ENCODE measurements at places on chromosomes 3 and 15.

DNA sequence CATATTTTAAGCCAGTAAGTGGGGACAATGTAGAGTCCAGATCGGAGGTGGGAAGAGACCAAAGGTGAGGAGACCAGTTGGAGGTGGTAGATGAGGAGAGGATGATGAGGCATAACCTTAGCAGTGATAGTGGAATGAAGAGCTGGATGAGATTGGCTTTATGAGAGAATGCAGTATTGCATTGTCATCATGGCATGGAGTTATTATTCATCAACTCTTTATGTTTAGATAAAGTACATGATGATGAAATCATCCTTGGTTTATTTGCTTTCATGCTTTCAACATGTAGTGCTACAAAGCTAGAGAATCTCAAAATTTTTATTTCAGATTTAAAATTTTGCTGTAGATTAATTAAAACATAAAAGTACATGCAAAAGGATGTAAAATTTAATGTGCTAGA, 64.0 kb downstream of the PPM1L start:
- ATAC-seq: no peak

GRCh38 chr3:187942658-187943241, 197.5 kb upstream of the BCL6 start:
- no peak for ATAC-seq

DNA sequence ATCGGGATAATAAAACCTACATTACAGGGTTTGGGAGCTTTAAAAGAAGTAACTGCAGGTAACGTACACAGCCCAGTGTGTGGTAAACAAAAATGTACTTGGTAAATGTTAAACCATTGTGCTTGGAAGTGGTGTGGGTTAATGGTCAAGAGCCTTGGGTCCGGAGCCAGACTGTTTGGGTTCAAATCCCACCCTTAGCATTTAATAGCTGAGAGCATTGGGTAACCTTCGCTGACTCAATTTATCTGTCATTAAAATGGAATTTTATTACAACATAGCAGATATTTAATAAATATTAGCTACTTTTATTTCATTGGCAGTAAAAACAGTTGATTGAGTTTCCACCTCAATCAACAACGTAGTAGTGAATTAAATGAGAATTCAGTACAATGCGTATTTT, 1.5 kb downstream of the FSTL1 start:
- ATAC-seq: no peak

- ATAC-seq: no peak
These were observed 34.6 kb upstream of the CMSS1 start for GRCh38 chr3:99783011-99783573.

GRCh38 chr15:92452143-92452542, 58.5 kb downstream of the ST8SIA2 start:
- ATAC-seq: no peak

DNA sequence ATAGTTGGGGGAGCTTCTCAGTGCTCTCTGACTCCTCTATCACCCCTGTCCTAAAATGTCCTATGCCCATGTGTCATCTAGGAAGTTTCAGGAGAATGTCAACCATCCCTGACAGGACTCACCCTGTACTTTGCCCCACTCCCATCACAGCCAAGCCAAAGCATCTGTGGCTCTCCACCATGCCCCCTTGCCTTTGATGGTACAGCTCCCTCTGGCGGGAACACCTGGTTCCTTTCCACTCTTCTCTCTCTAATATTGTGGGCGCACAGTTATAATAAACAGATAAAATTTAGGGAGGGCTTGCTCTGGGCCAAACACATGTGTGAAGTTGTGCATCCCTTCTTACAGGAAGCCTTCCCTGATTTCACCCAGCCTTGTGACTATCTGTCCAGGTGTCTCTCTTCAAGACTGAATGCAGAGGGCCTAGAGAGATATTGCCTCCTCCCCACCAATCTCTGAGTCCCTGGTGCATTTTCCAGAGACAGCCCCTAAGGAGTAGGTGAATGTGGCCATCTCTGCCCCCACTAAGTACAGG, 62.8 kb downstream of the ISG20 start:
- peak; percentile 37 for ATAC-seq

GRCh38 chr15:100853676-100854440, 25.8 kb upstream of the ALDH1A3 start:
- ATAC-seq: no peak

DNA sequence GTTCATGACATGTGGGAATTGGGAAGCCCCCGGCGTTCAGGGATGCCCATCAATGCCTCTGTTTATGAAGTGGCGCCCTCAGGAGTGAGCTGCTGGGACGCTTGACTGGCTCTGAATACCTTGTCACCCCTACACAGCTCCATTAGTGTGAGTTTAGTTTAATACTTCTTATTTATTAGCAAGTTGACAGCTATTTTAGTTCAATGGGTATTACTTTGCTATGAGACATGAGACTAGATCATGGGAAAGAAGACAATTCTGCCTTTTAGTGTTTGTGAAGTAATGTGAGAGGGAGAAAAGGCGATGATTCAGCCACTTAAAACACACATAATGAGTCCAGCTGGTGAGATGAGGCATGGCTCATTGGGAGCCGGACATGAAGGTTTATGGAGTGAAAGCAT, 678.5 kb downstream of the NR2F2 start:
- ATAC-seq: peak; percentile 94

DNA sequence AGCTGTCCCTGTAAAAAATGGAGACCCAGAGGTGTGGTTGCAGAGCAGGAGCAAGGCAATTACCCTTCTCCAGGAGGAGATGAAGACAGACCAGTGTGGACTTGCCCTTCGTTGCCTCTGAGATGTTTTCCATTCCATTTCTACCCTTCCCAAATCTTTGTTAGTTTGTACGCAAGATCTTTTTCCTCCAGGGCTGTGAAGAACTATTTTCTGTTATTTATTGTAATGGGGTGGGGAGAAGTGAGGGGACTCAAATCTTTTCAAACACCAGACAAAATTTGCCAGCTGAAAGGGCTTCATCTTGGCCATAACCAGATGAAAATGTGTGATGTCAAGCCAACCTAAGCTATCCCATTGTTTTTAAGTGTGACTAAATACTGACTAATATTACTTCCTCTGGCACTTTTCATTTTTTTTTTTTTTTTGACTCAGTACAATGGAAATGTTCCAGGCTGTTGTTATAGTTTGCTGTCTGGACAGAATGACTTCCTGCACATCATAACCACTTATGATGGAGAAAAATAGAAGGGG, 271.3 kb upstream of the TPRG1 start:
- ATAC-seq: no peak

DNA sequence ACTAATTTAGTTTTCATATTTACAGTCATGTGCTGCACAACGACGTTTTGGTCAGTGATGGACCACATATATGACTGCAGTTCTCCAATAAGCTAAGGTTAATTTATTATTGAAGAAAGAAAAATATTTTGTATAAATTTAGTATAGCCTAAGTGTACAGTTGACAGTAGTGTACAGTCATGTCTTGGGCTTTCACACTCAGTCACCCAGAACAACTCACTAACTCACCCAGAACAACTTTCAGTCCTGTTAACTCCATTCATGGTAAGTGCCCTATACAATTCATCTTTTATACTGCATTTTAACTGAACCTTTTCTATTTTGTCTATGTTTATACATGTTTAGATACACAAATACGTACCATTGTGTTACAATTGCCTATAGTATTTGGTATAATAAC, 3.8 kb upstream of the GABRR3 start:
- ATAC-seq: no peak

DNA sequence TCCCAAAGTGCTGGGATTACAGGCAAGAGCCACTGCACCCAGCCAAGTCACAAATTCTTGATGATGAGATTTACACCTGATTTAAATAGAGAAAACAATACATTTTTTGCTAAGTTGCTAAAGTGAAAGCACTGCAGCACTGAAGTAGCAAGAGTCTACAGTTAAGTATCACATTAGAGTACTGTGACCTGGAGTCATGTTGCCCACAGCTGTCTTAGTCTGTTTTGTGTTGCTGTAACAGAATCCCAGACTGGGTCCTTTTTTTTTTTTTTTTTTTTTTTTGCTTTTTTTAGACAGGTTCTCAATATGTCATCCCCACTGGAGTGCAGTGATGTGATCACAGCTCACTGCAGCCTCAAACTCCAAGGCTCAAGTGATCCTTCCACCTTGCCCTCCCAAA, 23.2 kb upstream of the GNB4 start:
- ATAC-seq: no peak

DNA sequence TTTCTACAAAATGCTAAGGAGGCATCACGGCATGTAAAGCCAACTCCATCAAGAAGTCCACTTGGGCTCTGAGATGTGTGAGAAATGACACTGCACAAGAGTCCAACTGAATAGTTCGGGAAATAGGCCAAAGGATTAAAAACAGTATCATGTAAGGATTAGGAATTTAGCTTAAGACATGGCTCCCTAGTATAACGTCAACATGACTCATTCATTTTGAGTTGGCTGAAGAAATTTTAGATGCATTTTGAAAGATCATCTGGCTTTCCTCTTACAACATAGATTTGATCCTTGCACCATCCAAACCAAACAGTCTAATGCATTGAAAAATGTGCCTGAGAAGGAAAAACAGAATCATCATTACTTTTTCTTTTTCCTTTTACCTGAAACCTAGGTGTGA, 109.3 kb upstream of the MME start:
- ATAC-seq: no peak

DNA sequence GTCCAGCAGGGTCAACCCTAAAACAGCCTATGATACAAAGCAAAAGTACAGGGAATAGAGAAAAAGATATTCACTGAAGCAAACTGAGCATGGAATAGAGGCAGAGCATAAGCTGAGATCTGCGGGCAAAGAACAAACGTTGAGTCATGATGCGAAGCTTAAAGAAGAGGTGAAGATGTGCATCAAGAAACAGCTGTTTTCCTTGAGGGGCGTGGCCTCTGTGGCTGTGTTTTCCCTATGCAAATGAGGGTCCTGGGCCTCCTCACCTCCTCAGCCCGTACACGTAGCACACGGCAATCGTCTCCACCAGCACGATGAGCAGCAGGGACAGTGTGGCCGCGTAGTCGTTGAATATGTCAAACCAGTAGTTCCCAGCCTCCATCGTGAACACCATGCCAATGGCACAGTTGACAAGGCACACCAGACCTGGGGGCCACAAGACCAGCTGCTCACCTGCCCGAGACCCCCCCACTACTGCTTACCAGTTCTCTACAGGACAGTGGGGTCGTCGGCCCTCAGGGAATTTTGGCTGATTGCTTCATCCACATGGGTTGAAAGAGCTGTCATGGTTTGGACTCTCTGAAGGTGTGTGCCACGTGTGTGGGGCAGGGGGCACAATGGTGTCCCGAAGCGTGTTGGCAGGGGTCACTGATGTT, 33.6 kb downstream of the SLC6A20 start:
- no peak for ATAC-seq

DNA sequence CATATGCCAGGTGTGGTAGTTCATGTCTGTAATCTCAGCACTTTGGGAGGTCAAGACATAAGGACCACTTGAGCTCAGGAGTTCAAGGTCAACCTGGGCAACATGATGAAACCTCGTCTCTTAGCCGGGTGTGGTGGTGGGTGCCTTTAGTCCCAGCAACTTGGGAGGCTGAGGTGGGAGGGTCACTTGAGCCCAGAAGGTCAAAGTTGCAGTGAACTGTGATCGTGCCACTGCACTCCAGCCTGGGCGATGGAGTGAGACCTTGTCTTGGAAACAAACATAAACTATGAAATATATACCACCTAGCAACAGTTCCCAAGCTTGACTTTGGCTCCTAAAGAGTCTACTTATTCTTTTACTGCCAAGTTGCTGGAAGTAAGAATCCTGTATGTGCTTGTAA, 30.9 kb downstream of the UBE3A start:
- peak; percentile 79 for ATAC-seq

GRCh38 chr3:12465836-12466225, 18.4 kb upstream of the TSEN2 start:
- no peak for ATAC-seq

DNA sequence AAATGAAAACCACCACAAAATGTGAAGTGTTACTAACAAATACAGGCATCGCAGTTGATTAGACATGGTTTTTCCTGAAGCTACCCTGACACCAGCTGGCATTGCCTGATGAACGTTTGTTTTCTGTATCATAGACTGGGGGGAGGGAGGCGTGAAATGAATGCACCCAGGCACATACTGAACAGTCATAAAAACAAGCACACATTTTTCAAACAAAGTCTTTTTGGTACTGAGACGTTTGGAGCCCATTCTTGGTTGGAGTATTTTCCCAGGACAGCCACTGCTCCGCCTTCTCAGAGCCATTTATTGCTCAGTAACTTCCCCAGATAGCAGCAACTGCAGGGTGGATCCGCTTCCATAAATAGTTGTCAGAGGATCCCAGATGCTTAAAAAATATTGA, 52.4 kb downstream of the KLF13 start:
- ATAC-seq: no peak

GRCh38 chr15:92116330-92116729, 262.8 kb downstream of the SLCO3A1 start:
- no peak for ATAC-seq

- ATAC-seq: no peak
These were observed 9.0 kb upstream of the PIK3R4 start for GRCh38 chr3:130755666-130756065.

DNA sequence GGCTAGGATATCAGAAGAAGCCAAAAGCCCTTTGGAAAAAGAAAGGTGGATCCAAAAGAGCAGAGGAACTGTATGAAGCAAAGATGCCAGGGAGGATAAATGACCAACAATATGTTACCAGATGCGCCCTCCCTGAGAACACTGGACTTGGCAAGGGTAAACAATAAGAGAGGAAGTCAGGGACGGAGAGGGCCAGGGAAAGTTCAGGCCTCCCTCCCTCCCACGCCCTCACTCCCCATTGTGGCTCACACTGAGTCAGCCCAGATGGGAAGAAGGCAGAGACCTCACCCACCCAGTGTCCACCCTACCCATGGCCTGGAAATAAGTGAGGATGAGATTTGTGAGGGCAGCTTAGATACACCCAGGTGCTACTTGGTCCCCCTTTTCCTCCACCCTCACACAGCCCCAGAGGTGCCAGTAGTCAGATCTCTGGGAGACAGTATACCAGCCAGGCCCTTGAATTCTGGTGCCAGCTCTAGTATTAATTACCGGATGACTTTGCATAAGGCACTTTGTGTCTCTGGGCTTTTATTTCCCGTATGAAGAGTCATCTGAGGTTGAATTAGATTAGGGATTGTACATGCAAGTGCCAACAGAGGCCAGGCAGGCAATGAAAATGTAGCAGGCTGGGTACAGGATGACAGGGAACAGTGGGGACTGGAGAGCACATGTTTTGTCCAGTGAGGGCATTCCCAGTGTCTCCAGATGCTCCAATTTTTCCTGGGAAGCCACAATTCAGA, 35.1 kb upstream of the FRMD4B start:
- ATAC-seq: peak; percentile 92

DNA sequence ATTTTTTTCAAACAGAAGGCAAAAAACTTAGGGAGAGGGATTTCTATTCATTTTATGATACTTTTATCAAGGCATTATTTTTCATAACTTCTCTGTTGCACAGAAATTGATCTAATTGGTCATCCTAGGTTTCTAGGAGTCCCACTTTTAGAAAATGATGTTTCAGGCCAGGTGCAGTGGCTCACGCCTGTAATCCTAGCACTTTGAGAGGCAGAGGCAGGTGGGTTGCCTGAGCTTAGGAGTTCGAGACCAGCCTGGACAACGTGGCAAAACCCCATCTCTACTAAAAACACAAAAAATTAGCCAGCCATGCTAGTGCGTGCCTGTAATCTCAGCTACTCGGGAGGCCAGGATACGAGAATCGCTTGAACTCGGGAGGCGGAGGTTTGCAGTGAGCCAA, 2.8 kb downstream of the LACTB start:
- ATAC-seq: no peak

Data from motor neuron (in vitro differentiated cells).